Spinal cord (tissue), 10 donors: ENCODE measurements at places on chromosomes 12 and 14. TPM values are rescaled to one million over a fixed set of nuclear protein-coding genes. Genes with fewer than 3 reads are reported as not detected.

The FSCB gene
- total RNA-seq = 0.11 TPM

The NKX2-1 gene
- not detected for total RNA-seq

The GALNT9 gene
- 9.5 TPM for total RNA-seq

The HOXC6 gene
- total RNA-seq = 10.3 TPM

The TPCN1 gene
- 25.1 TPM for total RNA-seq

DNA sequence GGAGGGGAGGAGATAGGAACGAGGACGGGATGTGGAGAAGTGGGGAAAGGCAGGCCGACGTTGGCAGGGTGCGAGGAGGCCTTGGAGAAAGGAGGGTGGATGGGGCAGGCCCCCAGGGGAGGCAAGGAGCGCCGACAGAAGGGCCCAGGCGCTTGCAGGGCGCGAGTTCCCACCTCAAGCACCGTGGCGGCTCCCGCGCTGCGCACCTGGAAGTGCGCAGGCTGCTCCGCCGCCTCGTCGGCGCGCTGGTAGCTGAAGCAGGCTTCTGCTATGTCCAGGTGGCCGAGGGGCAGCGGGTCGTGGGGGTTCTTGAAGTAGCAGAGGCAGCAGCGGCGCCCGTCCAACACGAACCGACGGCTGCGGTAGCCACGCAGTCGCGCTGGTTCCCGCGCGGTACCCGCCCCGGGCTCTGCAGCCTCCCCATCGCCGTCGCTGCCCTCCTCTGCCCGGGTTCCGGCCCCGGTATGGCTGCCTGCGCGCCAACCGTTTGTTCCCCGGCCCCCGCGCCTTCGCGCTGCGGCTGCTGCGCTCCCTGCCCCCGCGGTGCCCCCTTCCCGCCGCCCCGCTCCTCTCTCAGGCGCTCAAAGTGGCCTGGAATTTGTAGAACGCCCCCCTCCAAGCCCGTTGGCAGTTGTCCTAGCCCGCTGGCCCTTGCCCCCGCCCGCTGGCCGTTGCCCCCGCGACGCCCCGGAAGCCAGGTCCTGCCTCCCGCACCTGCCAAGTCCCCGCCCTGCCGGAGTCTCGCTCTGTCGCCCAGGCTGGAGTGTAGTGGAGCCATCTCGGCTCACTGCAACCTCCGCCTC is 1.1 kb upstream of the ACTR6 start:
- H3K27me3 ChIP-seq = peaks cover 4% of the 10 kb centered on the region
- DNase-seq = no peak
- H3K4me1 ChIP-seq = peaks cover 26% of the 10 kb centered on the region
- H3K27ac ChIP-seq = peak overlapping the region; percentile 71
- H3K36me3 ChIP-seq = peaks cover 3% of the 10 kb centered on the region

DNA sequence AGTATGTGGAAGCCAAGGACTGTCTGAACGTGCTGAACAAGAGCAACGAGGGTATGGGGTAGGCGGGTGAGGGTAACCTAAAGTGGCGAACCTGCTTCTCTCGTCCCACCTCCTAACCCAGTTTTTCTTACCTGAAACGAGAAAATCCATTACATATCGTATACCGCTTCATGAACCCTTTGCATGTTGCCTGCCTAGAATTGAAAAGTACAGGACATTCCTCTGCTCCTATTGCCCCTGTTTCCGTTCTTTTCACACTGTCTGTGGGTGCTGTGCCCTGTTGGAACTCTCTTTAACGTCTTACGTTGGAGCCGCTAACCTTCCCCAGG is 513 bp downstream of the PFDN5 start:
- peak overlapping the region; percentile 97 for H3K27ac ChIP-seq
- peak overlapping the region; percentile 100 for H3K4me3 ChIP-seq
- H3K36me3 ChIP-seq = peaks cover 22% of the 10 kb centered on the region
- DNase-seq = no peak

- H3K4me3 ChIP-seq = no peak overlapping the region
- no peak for DNase-seq
- H3K27ac ChIP-seq = no peak overlapping the region
- no peaks in the 10 kb centered on the region for H3K4me1 ChIP-seq
- no peaks in the 10 kb centered on the region for H3K36me3 ChIP-seq
- H3K27me3 ChIP-seq = no peaks in the 10 kb centered on the region
These were observed 57.8 kb downstream of the LRP6 start for GRCh38 chr12:12209043-12209442.

- no peak for DNase-seq
- no peaks in the 10 kb centered on the region for H3K4me1 ChIP-seq
These were observed 11.5 kb downstream of the AK7 start for GRCh38 chr14:96403409-96403808.

DNA sequence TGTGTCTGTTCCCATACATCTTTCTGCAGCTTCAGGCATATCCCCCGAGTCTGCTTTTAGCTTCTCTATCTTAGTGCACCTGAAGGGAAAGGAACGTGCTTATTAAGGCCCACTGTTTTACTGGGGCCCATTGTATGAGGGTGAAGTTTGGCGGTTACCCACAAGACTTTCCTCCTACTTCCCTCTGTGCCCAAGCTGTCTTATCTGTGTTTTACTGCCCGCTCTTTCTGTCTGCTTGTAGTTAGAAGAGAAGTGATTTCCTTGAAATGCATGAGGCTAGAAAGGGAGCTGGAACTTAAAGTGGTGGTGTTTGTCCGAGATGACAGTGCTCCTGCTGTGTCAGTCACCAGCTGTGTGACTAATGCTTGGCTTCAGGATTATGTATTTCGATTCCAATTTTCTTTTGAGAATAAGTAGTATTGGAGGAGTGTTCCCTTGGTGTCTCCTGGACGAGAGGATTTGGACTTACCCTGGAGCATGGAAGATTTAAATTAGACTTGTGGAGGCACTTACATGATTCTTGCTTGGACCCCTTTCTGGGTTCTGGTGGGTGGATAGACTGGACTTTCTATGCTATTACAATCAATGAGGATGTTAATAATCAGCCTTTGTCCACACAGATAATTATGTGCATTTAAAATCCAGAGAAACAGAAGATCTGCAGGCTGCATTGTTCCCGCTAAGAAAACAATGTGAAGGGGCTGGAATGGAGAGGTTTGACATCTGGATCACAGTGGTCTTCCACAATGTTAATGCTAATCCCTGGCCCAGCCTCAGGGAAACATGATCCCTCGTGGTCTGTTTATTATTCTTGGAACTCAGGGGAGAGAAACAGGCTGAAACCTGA is 13.9 kb upstream of the KRT86 start:
- H3K27me3 ChIP-seq = peaks cover 39% of the 10 kb centered on the region
- no peak overlapping the region for H3K4me3 ChIP-seq
- peaks cover 5% of the 10 kb centered on the region for H3K4me1 ChIP-seq
- no peak for DNase-seq

DNA sequence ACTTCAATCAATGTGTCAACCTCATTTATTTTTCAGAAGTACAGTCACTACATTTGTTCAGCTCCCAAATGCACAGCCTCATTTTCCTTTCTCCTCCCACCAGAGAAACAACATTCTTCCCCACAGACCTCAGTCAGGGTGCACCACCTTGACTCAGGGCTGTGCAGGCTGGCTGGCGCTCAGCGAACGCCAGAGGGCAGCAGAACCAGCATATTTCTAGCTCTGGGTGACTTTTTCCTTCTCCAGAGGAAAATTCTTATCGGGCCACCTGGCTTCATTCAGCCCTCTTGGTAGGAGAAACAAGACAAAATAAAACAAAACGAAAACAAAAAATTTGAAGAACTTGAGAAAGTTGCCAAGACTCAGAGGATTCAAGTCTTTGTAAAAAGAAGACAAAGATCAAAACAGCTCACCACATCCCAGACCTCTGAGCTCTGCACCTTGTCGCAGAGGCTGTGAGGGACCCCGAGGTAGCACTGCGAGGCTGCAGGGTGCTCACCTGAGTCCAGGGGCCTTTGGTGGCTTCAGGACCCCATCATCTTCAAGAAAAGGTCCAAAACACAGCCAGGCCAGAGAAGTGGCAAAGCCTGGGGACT is 33.7 kb downstream of the PAH start:
- no peak overlapping the region for H3K4me3 ChIP-seq
- no peaks in the 10 kb centered on the region for H3K36me3 ChIP-seq
- H3K27me3 ChIP-seq = peaks cover 2% of the 10 kb centered on the region
- H3K4me1 ChIP-seq = peaks cover 13% of the 10 kb centered on the region
- peak; percentile 33 for DNase-seq
- H3K27ac ChIP-seq = no peak overlapping the region

DNA sequence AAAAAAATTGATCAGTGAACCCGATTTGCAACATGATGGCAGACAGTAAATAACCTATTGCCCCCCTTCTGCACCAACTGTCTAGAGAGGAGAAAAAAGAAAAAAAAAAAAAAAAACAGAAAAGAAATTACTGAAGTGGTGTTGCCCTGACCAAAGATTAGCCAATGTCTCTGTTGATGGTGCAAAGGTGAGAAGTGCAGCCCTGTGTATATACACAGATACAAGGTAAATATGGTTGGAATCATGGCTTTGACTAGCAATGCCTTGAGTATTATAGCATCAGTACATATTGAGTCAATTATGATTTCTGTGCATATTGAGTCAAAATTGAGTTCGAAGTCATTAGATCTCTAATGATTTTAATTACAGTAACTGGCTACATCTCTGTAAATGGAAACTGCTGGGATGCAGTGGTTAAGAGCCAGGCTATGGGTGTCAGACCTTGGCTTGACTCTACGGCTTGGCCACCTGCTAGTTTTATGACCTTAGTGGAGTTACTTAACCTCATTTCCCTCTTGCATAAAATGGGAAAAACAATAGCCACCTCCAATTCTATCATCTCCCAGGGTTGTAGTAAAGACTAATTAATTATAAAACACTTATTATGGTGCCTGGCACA is 51.0 kb downstream of the EGLN3 start:
- H3K4me1 ChIP-seq = peaks cover 4% of the 10 kb centered on the region
- no peak overlapping the region for H3K4me3 ChIP-seq
- H3K27me3 ChIP-seq = no peaks in the 10 kb centered on the region
- no peak for DNase-seq

DNA sequence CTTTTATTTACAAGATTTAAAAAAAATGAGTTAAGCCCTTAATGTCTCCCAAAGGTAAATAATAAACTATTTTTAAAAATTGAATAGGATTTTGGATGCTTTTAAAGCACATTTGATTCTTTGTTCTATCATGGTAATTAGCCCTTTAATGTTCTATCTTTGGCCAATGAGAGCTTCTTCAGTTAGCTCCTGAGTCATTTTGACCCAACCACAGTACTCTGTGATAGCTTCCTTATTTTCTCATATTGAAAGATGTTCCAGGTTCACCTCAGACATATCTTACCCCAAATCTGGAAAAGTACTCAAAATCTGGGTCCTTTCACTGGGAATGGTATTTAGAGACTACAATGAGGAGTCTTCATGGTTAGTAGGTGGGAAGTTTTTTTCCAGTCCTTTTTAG is 98.0 kb downstream of the MYRFL start:
- H3K36me3 ChIP-seq = no peaks in the 10 kb centered on the region
- DNase-seq = no peak
- no peak overlapping the region for H3K4me3 ChIP-seq
- H3K27ac ChIP-seq = no peak overlapping the region
- no peaks in the 10 kb centered on the region for H3K4me1 ChIP-seq

DNA sequence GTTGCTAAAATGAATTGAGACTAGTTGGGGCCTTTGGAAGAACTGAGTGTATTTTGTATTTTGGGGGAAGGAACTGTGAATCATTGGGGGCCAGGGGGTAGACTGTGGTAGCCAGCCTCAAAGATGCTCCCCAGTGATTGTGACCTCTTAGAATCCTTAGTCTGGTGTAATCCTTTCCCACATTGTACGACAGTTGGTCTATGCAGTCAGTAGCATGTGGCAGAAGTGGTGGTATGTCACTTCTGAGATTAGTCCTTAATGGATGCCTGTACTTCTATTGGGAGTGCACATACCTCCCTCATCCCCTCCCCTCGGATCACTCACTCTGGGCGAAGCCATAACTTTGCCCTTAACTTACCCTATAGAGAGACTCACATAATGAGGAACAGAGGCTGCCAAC is 48.0 kb downstream of the USP15 start:
- H3K4me3 ChIP-seq = no peak overlapping the region
- H3K27ac ChIP-seq = no peak overlapping the region
- H3K27me3 ChIP-seq = no peaks in the 10 kb centered on the region
- no peaks in the 10 kb centered on the region for H3K4me1 ChIP-seq
- H3K36me3 ChIP-seq = peaks cover 3% of the 10 kb centered on the region

GRCh38 chr14:38137005-38137404 is 70.7 kb upstream of the SSTR1 start:
- H3K4me3 ChIP-seq = no peak overlapping the region
- no peaks in the 10 kb centered on the region for H3K36me3 ChIP-seq
- H3K4me1 ChIP-seq = no peaks in the 10 kb centered on the region
- no peak overlapping the region for H3K27ac ChIP-seq
- no peak for DNase-seq
- H3K27me3 ChIP-seq = no peaks in the 10 kb centered on the region

DNA sequence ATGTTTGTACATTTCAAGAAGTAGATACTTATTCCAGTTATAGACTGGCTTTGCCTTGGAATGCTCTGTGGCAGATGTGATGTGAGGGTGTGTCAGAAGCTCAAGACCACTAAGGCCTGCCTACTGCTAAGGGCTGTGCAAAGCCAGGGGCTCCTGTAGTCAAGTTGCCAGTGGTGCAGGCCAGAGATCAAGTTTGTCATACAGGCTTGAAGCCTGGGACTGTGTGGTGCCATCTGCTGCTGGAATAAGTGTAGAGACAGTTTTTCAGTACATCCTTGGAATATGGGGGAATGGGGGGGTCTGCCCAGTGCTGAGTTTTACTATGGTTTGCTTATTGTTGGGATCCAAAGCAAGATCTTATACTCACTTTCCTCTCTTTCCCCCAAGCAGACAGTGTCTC is 649.9 kb upstream of the FOXG1 start:
- no peak for DNase-seq
- no peaks in the 10 kb centered on the region for H3K27me3 ChIP-seq
- H3K27ac ChIP-seq = no peak overlapping the region
- no peak overlapping the region for H3K4me3 ChIP-seq

GRCh38 chr14:95320078-95320895 is 579 bp upstream of the CLMN start:
- H3K27ac ChIP-seq = peak overlapping the region; percentile 58
- peaks cover 29% of the 10 kb centered on the region for H3K4me1 ChIP-seq
- no peaks in the 10 kb centered on the region for H3K36me3 ChIP-seq
- peak overlapping the region; percentile 44 for H3K4me3 ChIP-seq

DNA sequence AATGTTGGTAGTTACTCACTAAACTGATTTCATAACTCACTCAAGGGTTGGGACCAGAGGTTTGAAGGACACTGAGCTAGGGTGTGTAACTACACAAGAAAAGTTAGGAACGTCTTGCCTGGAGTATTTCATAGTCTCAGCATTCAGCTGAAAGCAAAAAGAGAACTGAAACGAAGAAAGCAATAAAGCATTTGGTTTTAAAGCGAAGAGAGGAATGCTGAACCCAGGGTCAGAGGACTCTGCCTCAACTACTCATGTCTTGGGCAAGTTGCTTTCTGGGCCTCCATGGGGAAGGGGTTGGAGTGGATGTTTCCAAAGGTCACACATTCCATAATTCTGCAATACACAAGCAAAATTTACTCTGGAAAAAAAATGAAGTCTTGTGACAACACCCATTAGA is 1.4 kb downstream of the GNS start:
- no peaks in the 10 kb centered on the region for H3K36me3 ChIP-seq
- H3K4me3 ChIP-seq = no peak overlapping the region
- H3K27ac ChIP-seq = no peak overlapping the region
- H3K4me1 ChIP-seq = peaks cover 16% of the 10 kb centered on the region
- H3K27me3 ChIP-seq = no peaks in the 10 kb centered on the region

- H3K4me3 ChIP-seq = no peak overlapping the region
- H3K36me3 ChIP-seq = no peaks in the 10 kb centered on the region
- no peak for DNase-seq
- no peak overlapping the region for H3K27ac ChIP-seq
These were observed 5.7 kb downstream of the DPF3 start for GRCh38 chr14:72888192-72888591.
